ENCODE measurements at places on chromosomes 4 and X. TPM values are rescaled to one million over a fixed set of nuclear protein-coding genes. Genes with fewer than 3 reads are reported as not detected.
A peak's percentile ranks its signal among the peaks of the same experiment; 100 is the strongest.

GRCh38 chr4:185412412-185412811 lies 13.4 kb downstream of the UFSP2 start:
- no peak overlapping the region for H3K27ac ChIP-seq
- H3K4me3 ChIP-seq: no peak overlapping the region
- H3K27me3 ChIP-seq: no peaks in the 10 kb centered on the region
- DNase-seq: no peak

GRCh38 chr4:140688711-140689598 lies 67.2 kb downstream of the TBC1D9 start:
- H3K27me3 ChIP-seq: no peaks in the 10 kb centered on the region
- peaks cover 14% of the 10 kb centered on the region for H3K4me1 ChIP-seq
- no peak overlapping the region for H3K27ac ChIP-seq
- no peak for DNase-seq
- H3K4me3 ChIP-seq: no peak overlapping the region

- no peaks in the 10 kb centered on the region for H3K27me3 ChIP-seq
- no peaks in the 10 kb centered on the region for H3K36me3 ChIP-seq
- H3K4me1 ChIP-seq: no peaks in the 10 kb centered on the region
- no peak overlapping the region for H3K4me3 ChIP-seq
- no peak overlapping the region for H3K27ac ChIP-seq
- DNase-seq: peak; percentile 73
These were observed 19.5 kb downstream of the CNGA2 start for GRCh38 chrX:151754047-151754429.

- H3K4me1 ChIP-seq: no peaks in the 10 kb centered on the region
- H3K27ac ChIP-seq: no peak overlapping the region
- no peaks in the 10 kb centered on the region for H3K36me3 ChIP-seq
- no peaks in the 10 kb centered on the region for H3K27me3 ChIP-seq
These were observed 98.0 kb downstream of the SPOCK3 start for GRCh38 chr4:167136270-167136669.

DNA sequence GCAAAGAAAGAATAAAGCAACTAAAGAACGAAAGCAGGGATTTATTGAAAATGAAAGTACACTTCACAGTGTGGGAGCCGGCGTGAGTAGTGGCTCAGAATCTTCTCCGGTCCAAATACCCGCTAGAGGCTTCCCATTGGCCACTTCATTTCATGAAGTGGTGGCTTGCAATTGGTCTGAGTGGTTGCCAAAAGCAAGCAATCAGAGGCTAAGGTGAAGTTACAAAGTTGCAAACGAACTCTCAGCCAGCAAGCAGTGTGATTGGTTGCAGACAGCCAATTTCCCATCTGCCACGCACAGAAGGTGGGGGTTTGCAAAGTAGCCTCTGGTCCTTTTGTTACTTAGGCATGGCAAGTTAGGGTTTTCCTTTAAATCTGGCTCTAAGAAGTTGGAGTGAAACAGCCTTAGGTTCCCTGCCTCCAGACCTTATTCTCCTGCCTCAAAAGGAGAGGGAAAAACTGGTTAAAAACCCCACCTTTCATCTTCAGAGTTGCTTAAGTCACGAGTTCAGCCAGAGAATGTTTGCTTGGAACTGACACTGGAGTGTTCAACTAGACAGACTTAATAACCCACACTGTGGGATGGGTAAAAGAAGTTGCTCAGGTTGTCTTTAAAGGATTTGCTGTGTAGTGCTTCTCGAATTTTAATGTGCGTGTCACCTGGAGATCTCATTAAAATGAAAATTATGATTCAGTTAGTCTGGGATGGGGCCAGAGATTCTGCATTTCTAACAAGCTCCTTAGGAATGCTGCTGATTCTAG lies 6.9 kb upstream of the CLOCK start:
- H3K27ac ChIP-seq: no peak overlapping the region
- H3K36me3 ChIP-seq: no peaks in the 10 kb centered on the region
- no peak overlapping the region for H3K4me3 ChIP-seq

GRCh38 chr4:4289055-4289454 lies 899 bp downstream of the LYAR start:
- no peak overlapping the region for H3K27ac ChIP-seq
- peaks cover 17% of the 10 kb centered on the region for H3K4me1 ChIP-seq
- H3K36me3 ChIP-seq: peaks cover 7% of the 10 kb centered on the region
- DNase-seq: no peak
- H3K27me3 ChIP-seq: no peaks in the 10 kb centered on the region

ANXA10 gene
- total RNA-seq: not detected

GIMD1 gene
- not detected for total RNA-seq

ZMAT1 gene
- 30.0 TPM for total RNA-seq

All from thyroid gland (tissue), 4 donors.